Stimulated activated CD4-positive, alpha-beta T cell treated with anti-CD3 and anti-CD28 coated beads, Interleukin-4, amount 100 ng/mL, for 4 hours (primary cell): ENCODE measurements at places on chromosomes 3 and 15.
A peak's percentile ranks its signal among the peaks of the same experiment; 100 is the strongest.

DNA sequence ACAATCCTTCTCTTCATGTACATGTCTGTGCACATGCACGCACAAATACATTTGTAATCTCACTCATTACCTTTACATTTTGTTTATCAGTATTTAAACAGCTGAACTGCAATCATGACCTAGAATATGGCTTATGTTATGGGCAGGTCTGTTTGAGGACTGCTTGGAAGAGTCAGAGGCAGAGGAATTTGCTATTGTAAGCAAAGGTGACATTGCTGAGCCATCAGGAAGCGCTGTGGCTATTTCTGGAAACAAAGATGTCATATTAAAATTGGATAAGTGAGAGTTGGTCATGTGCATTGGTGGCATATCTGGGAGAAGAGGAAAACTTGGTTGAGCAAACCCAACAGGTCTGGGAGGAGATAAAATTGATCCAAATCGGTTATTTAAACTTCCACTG lies 41.6 kb downstream of the USF3 start:
- no peak for DNase-seq

GRCh38 chr3:52291508-52292181 lies 4.0 kb downstream of the GLYCTK start:
- peak; percentile 31 for DNase-seq

GRCh38 chr3:27253831-27254230 lies 115.4 kb downstream of the NEK10 start:
- no peak for DNase-seq

DNA sequence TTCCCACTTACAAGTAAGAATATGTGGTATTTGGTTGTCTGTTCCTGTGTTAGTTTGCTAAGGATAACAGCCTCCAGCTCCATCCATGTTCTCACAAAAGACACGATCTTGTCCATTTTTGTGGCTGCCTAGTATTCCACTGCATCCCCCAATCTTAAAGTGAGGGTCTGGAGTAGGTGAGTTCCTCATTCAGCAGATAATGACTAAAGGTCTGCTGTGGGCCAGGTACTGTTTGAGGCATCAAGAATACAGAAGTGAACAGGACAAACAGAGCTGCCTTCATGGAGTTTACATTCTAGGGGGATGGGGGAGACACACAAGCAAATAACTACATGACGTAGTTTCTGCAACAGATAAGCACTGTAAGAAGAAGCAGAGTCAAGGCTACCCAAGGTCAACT lies 24.3 kb downstream of the MKRN2OS start:
- no peak for DNase-seq

GRCh38 chr3:6521369-6522113 lies 339.4 kb upstream of the GRM7 start:
- no peak for DNase-seq

GRCh38 chr3:121994551-121994950 lies 27.5 kb downstream of the ILDR1 start:
- no peak for DNase-seq

DNA sequence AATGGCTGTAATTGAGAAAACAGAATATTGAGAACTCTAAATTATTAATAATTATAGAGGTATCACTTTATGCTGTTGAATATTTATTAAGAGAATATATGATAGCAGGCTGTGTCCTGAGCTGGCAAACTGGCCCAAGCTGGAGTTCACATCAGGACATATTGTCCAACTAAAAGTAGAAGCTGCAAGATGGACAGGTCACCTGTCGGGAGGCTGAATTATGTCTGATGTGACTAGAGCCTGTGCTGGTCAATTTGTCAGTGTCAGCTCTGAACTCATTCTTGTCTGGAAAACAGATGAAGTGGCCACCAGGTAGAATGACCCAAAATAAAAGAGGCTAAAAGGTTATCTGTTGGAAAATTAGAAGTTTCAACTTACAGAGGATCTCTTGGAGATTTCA lies 392.2 kb downstream of the LRTM1 start:
- no peak for DNase-seq

DNA sequence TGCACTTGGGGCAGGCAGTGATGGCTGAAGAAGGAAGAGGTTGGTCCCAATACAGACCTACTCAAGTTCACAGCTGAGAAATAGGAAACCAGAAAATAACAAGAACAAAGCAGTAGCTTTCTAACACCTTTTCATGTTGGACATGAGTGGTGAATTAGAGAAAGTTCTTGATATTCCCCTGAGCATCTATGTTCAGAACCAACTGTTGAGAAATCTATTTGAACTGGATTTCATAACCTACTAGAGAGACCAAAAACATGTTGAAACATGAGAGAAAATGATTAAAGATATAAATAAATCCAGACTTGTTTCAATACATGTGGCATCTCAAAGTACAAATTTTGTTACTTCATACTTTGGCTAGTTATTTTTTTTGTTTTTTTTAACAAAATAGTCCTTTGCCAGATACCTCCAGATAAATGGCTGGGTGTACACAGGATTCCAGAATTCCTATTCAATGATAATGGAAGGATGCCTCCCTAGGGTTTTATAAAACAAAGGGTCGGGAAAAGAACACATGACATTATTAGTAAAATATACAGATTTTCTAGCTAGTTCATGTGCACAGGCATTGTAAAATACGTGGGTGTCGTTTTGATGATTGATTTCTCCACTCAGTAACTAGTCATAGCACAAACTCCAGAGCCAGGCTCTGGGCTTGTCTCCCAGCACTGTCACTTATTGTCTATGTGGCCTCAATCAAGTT lies 34.4 kb upstream of the TNFSF10 start:
- DNase-seq, result no peak

GRCh38 chr3:112740835-112741234 lies 99.9 kb upstream of the CCDC80 start:
- DNase-seq, result no peak

- DNase-seq, result no peak
Observed at GRCh38 chr3:153244961-153245360, 82.9 kb downstream of the RAP2B start.

DNA sequence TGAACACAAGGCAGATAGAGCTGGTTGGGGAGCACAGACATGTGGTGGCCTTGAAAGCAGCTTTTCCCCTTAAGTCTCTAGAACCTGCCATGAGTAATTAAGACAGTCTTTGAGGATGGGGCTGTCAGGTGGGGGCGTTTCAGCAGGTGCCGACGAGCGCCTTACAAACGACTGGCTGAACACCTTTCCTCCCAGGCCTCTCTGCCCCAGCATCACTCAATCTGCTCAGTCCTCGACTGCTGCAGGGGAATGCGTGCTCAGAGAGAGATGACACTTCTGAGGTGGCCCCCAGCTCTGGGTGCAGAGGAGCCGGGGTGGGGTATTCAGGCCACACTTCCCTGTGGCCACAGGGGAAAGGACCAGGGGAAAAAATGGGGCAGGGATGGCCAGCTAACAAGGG lies 8.1 kb upstream of the NCKIPSD start:
- DNase-seq, result no peak

GRCh38 chr15:39581793-39582285 lies 960 bp downstream of the THBS1 start:
- no peak for DNase-seq

DNA sequence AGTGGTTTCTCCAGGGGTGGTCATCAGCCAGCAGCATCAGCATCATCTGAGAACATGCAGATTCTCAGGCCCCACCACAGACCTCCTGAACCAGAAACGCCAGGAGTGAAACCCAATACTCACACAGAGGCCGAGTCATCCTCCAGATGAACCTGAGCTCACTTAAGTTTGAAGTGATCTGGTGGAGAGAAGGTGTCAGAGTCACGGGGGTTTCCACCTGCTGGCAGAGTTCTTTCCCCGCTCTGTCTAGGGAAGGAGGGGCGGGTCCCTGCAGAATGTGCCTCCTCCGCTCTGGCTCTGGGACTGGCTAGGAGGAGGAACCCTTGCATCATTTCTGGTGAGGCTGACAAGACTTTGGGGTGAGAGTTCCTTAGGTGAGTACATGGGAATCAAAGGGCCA lies 13.3 kb upstream of the KIF23 start:
- DNase-seq, result peak; percentile 8

- no peak for DNase-seq
Observed at GRCh38 chr3:58183221-58183620, 27.6 kb downstream of the DNASE1L3 start.
